ENCODE measurements at places on chromosomes 12 and 14.

GRCh38 chr14:55129428-55130195 is 560 bp downstream of the LGALS3 start:
- DNase-seq, result peak; percentile 52

- DNase-seq, result no peak
These were observed 126.2 kb downstream of the RFLNA start for GRCh38 chr12:124420996-124421674.

DNA sequence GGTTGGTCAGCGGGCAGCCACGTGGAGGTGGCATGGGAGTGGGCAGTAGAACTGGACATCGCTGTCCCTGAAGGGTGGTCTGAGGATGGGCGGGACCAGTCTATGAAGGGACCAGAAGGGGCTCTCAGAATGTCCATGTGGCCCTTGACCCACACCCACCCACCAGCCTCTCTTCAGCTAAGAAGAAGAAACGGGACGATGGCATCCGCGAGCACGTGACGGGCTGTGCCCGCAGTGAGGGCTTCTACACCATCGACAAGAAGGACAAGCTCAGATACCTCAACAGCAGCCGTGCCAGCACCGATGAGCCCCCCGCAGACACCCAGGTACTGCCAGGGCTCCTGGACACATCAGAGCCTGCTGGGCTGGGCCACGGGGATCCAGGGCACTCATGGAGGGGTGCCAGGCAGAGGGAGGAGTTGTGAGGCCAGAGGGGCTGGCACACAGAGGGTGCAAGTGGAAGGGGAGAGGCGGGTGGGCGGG is 21.3 kb downstream of the SETD1B start:
- no peak for DNase-seq

DNA sequence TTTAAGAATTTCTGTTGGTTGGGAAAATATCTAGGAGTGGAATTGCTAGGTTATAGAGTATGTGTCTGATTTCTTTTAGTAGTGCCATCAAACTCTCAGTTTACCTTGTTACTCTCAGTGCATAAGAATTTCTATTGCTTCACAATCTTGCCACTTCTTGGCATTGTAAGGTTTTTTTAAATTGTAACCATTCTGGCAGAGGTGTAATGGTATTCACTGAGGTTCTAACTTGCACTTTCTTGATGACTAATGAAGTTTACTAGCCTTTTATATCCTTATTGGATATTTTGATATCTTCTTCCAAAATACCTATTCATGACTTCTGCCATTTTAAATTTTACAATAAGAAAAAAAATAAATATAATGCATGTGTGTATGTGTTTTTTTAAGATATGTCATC is 478.0 kb downstream of the NAV3 start:
- no peak for DNase-seq

GRCh38 chr12:119145367-119145766 is 33.4 kb upstream of the HSPB8 start:
- DNase-seq, result no peak

All from stimulated activated CD4-positive, alpha-beta T cell treated with anti-CD3 and anti-CD28 coated beads, Interleukin-2, amount 100 ng/mL, for 24 hours (primary cell).